Lower lobe of right lung (tissue), 2 donors: ENCODE measurements at places on chromosomes 5 and 9. TPM values are rescaled to one million over a fixed set of nuclear protein-coding genes. Genes with fewer than 3 reads are reported as not detected.

Gene RHOBTB3
- 51.7 TPM for total RNA-seq

Gene ELOVL7
- 5.8 TPM for total RNA-seq

Gene QRFP
- not detected for total RNA-seq

Gene LECT2
- total RNA-seq = not detected

Gene BNC2
- 15.0 TPM for total RNA-seq

Gene SCAMP1
- 42.8 TPM for total RNA-seq

Gene FYB1
- 51.0 TPM for total RNA-seq

Gene PPIP5K2
- 62.2 TPM for total RNA-seq

Gene PCDH1
- 55.7 TPM for total RNA-seq

Gene SHOC1
- 0.15 TPM for total RNA-seq

Gene UBAP2
- 33.3 TPM for total RNA-seq

Gene EQTN
- not detected for total RNA-seq

Gene SLC45A2
- total RNA-seq = not detected

Gene TMEM215
- total RNA-seq = 0.09 TPM

Gene RPS23
- total RNA-seq = 1,400 TPM

Gene GABRA6
- total RNA-seq = not detected

Gene CCL27
- not detected for total RNA-seq

Gene CNTNAP3
- 7.4 TPM for total RNA-seq

Gene LHX6
- total RNA-seq = 8.1 TPM

Gene ANKRD31
- total RNA-seq = 0.27 TPM

Gene PDE8B
- total RNA-seq = 5.3 TPM

Gene C5orf58
- total RNA-seq = not detected

Gene ANGPTL2
- 11.4 TPM for total RNA-seq

Gene CDH6
- 7.2 TPM for total RNA-seq

Gene IQGAP2
- 42.0 TPM for total RNA-seq

Gene IFNA13
- 1.1 TPM for total RNA-seq

Gene SLU7
- total RNA-seq = 55.1 TPM

Gene GFPT2
- 13.4 TPM for total RNA-seq

Gene RANBP17
- 12.3 TPM for total RNA-seq

Gene RNF183
- not detected for total RNA-seq

Gene GFI1B
- 1.1 TPM for total RNA-seq

Gene CDKN2B-AS1
- total RNA-seq = 2.4 TPM

Gene BTNL8
- total RNA-seq = 5.3 TPM

Gene PDLIM4
- total RNA-seq = 6.7 TPM

Gene SEMA4D
- total RNA-seq = 49.9 TPM

Gene C9orf153
- 0.95 TPM for total RNA-seq

Gene FBP1
- 527 TPM for total RNA-seq

Gene SEMA5A
- 29.3 TPM for total RNA-seq

Gene CCL21
- 138 TPM for total RNA-seq

Gene INSYN2B
- total RNA-seq = not detected

Gene PPP2R2B
- 0.95 TPM for total RNA-seq

Gene ZNF366
- 13.6 TPM for total RNA-seq

Gene CAVIN4
- 1.7 TPM for total RNA-seq

Gene ROR2
- total RNA-seq = 3.8 TPM

Gene SCGB3A2
- total RNA-seq = 624 TPM

Gene SLC4A9
- 0.32 TPM for total RNA-seq

Gene FAM13B
- 42.9 TPM for total RNA-seq

Gene TAF11L11
- total RNA-seq = not detected

Gene CDO1
- total RNA-seq = 12.8 TPM

Gene WWC1
- 61.9 TPM for total RNA-seq

Gene ACTBL2
- not detected for total RNA-seq

Gene CCDC112
- total RNA-seq = 7.4 TPM

Gene RNF44
- 55.1 TPM for total RNA-seq

Gene SMIM33
- total RNA-seq = not detected

Gene DMRT3
- 0.24 TPM for total RNA-seq
